ENCODE measurements at places on chromosomes 12 and 14.

DNA sequence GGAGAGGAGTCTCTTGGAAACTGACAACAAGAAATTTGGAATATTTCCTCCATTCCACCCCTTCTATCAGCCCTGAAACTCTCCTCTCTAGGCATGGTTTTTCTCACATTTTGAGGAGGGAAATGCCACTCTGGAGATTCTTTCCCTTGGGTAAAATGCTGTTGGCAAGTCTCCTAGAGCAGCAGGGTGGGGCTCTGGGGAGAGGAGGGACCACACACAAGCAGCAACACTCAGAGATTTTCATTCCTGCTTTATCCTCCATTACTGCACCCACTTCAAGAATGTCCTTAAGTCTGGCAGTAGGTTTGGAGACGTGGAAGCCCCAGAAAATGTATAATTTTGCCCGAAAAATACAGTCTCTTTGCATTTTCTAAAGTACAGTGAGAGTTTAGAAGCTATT lies 130.8 kb upstream of the FLRT2 start:
- no peak for DNase-seq

DNA sequence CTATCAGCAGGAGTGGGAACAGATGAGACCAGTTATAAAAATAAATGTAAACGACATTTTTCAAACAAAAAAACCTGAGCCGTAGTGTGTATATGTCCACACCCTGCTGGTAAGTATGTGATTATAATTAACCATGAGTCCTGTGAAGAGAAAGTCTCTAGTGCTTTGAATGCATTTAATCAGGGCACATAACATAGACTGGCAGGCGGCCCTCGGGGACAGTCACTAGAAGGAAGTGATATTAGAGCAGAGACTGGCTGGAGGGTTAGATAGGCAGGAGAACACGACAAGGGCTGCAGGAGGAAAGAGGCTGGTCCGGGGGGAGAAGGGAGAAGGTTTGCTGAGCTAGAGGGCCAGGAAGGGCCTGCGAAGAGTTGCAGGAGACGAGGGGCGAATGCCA lies 23.8 kb upstream of the ELK3 start:
- no peak for DNase-seq

DNA sequence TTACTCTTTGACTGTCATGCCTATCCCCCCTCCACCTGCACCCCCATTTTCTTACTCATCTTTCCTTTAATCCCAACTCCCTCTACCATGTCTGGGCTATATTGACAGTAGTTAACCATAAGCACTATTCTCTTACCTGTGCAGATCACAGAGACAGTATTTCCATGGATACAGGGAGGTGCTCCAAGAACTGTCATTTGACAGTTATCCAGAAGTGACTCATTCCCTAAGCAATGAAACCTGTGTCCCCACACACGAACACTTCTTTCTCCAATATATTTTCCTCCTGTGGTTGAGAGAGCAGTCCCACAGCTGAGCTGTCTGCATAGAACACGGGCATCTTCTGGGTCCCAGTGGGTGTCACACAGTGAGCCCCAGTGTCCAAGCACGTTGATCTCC lies 68.8 kb downstream of the CD163L1 start:
- DNase-seq, result no peak

DNA sequence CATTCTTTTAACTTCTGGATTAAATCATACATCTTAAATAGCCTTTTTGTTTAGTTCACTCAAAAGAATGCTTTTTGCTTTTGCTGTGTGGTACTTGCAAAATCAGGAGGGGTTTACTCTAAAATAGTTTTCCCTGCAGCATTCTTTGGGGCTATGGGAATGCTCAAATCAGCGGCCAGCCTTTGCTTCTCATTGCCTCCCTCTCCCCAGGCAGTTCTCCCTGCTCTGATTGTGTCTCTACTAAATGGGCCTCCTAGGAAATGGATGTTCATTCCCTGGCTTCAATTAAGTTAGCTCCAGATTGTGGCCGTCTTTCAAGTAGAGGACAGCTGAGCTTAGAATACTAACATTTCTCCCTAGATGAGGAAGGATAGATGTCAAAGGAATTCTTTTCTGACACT lies 4.4 kb downstream of the TULP3 start:
- no peak for DNase-seq

DNA sequence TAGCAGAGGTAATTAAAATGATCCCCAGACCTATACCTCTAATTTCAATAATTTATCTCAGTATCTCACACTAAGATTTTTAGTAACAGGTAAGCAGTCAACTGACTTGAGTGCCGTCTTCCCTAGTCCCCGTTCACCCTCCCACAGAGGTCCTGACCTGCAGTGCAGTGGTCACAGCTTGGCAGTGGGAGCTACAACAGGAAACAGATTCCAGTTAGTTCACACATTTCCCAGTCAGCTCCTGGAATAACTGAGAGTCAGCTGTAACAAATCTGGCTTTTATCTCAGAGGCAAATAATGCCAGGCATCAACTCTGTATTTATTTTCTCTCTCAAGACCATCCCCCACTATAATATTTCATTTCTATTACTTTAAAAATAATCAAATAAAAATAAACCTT lies 308.2 kb downstream of the ATP23 start:
- DNase-seq, result peak; percentile 20

DNA sequence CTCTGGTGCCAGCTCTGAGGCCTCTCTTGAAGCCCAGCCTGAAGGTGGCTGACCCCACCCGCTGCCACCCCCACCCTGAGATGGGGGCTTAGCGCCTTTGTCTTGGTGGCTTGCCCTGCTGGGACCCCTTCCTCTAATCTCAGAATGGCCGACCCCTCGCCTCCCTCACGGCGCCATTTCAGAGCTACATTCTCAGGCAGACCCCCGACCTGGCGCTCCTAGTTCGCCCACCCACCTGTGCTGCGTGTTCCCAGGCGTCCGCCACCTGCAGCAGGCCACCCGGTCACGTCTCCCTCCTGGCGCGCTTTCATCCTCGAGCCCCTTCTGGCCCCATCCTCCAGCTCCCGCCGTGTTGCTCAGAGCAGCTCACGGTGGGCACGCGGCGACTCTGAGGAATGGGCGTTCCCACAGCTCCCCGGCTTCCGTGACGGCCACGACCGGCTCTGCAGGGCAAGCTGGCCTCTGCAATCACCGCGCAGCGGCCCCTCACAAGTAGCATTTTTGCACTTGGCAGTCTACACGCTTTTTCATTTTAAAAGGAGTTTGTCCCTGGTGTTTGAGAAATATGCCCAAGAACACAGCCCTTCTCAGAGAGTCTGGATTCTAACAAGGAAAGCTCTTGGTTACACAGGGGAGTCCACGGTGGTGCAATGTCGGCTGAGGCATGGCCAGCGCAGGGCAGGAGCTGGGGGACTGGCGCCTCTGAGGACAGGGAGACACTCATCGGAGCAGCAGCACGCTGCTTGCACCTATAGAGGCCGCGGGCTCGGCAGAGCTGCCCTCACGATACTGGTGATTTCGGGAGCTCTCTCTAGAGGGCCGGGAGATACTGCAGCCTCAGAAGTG lies 105.7 kb upstream of the C14orf180 start:
- no peak for DNase-seq

DNA sequence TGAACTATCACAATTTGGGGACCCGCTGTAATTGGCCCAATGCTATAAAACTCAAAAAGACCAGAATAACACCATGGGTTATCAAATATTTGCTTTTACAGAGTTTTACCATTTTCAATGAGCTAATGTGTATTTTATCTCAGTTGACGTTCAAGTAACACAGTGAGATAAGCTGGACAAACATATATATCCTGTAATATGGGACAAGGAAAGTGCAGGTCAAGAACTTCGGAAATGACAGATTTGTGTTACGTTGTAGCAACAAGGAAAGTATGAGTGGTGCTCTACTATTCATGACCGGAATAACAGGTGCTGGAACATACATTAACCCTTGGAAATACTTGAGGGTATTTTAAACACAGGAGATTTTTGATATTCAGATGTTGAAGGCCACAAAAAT lies 566.4 kb upstream of the FLRT2 start:
- no peak for DNase-seq

DNA sequence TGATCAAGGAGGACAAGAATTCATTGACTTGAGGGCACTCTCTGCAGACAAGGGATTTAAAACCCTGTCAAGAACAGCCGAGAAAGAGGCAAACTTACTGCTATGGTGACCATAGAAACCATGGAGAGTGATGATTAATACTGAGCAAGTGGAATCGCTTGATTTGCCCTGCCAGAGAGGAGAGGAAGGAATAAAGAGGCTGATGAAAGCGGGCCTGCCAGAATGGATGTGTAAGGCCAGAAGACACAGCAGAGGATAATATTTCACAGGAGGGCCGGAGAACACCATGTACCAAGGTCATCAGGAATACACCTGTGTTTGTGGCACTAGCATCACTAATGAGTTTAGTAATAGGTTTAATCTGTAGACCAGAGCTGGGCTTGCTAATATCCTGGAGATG lies 221.8 kb upstream of the DCN start:
- DNase-seq, result no peak

DNA sequence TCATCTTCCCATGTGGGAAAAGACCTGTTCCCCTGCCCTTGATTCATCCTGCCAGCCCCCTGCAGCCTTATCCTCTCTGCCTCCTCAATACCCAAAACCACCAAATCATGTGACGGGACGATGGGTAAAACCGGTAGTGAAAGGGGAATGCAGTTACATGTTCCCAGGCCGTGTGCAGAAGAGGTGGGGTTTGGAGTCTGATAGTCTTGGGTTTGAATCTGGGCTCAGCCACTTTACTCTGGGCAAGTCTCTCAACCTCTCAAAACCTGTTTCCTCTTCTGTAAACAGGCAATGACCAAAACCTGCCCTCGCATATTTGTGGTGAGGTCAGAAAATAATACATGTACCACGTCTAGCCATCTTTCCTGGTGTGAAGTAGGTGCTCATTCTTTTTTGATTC lies 123.0 kb downstream of the PLXNC1 start:
- no peak for DNase-seq

All from nephron progenitor cell (in vitro differentiated cells).